ENCODE measurements at places on chromosomes 7 and 10.
A peak's percentile ranks its signal among the peaks of the same experiment; 100 is the strongest.

GRCh38 chr7:45155941-45156340 lies 1.6 kb upstream of the RAMP3 start:
- DNase-seq: no peak

DNA sequence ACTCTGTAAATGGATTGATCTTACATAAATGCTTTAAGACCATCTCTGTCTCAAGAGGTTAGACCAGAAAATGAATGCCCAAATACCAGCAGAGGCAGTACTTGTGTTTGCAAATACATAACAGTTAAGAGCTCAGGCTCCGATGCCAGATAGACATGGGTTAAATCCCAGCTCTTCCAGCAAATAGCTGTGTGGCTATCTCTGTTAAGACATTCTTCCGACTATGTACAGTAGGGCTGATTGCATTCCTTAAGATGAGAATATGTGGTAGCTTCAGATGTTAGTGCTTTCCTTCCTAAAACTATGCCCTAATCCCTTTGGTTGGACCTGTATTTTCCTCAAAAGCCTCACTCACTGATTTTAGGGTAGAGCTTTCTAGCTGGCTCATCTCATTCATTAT lies 2.2 kb downstream of the IDE start:
- no peak for DNase-seq

- DNase-seq: no peak
Observed at GRCh38 chr7:37686556-37687345, 3.2 kb downstream of the GPR141 start.

DNA sequence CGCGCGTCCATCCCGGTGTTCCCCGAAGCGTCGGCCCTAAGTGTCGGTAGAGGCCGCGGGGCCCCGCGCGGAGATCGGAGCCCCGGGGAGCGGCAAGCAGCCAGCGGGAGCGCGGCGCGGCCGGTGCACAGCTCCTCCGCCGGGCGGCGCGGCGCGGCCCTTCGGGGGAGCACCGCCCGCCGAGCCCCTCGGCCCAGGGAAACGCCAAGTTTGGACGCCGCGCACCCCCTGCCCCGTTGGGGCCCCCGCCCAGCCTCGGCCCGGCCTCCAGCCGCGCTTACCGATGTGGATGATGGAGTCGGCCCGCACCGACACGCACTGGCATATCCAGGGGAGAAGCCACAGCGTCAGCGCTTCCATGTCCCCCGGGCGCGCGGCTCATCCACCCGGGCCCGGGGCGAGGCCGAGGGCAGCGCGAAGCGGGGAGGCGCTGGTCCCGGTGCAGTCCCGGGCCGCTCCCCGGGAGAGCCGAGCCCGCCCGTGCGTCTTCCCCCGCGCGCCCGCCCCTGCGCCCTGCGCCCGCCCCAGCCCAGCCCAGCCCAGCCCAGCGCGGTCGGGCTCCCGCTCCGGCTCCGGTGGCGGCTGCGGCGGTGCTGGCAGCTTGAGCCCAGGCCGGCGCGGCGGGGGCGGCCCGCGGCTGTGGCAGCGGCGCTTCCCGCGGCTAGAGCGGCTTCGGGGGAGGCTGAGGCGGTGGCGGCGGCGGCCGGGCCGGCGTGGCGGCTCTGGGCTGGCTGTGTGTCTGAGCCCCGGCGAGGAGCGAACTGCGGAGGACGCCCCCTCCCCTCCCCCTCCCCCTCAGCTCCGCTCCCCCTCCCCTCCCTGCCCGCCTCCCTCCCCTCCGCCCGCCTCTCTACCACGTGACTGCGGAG lies at the start of gene GRID1:
Gene GRID1, minus strand, starts transcription at position 763 of the 869 bp plus-strand sequence.
- peak; percentile 71 for DNase-seq

GRCh38 chr7:19215412-19215811 lies 70.2 kb upstream of the FERD3L start:
- DNase-seq: peak; percentile 76

DNA sequence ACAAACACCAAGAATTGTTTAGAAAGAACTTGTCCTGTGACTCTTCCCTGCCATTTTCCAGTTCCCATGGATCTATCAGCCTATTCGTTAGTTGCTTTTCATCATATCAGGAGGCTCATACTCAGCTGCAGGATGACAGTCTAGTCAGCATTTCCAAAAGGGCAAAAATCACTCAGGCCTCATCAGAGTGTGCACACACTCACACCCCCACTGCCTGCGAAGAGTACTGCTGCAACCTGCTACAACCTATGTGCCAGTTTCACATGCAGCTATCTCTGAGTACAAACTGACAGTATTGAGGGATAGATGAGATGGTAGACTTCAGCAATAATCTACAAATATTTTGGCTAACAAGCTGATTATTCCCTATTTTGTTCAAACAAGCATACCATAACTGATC lies 24.2 kb downstream of the CH25H start:
- DNase-seq: no peak

DNA sequence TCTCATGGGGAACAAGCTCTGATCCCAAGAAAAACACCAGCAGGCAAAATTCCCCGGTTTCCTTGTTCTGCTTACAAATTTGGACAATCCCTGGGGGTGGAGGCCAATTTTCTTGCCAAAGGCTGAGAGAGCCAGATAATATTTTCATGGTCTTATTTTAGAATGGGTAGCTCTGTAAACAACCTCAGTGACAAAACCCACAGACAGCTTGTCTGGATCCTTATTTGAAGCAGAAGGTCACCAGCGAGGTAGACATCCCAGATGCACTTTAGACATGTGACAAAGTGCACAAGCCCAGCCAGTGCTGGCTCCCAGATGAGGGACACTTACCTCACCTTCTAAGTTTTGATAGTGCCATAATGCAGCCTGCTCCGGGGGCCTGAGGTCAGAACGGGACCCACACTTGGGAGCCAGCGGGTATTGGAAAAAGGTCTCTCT lies 102.6 kb upstream of the DDC start:
- peak; percentile 34 for DNase-seq

DNA sequence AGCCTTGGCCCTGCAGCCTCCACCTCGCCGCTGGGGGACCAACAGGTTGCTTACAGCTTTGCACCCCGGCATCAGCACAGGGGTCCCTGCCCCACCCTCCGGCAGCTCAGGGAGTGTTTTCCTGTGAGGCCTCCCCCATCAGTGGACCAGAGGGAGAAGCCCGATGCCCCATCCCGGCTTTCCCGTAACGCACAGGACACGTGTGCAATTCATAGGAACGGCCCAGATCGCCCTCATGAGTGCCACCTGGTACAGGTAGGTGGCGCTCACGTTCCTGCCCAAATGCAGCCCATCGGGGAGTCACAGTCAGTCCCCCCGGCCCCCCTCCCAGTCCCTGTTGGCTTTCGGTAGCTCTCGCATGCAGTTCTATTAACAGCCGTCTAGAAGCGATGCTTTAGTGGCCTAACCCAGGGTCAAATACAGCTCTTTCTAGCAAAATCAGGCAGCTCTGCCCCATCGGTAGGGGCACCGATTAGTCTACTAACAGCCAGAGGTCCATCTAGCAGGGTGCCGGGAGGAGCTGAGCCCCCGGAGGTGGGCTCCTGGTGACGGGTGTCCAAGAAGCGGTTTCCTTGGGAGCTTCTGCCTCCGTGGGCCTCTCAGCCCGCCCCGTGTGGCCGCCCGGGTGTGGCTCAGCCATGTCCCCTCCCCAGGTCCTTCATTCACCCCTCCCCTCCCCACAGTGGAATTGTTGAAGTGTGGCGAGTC lies 48.4 kb upstream of the GTF2IRD1 start:
- no peak for DNase-seq

GRCh38 chr7:99428972-99429566 lies 9.5 kb downstream of the PTCD1 start:
- no peak for DNase-seq

GRCh38 chr7:48031111-48031510 lies 2.2 kb upstream of the SUN3 start:
- no peak for DNase-seq

DNA sequence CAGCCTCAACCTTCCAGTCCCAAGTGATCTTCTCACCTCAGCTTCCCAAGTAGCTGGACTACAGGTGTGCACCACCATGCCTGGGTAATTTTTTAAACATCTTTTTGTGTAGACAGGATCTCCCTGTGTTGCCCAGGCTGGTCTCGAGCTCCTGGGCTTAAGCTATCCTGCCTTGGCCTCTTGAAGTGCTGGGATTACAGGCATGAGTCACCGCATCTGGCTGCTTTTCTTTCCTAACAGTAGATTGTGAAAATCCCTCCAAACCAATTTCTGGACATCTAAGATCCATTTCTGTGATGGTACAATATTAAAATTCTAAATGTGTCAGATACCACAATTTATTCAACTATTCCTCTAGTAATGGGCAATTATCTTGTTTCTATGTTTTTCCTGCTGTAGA lies 38.7 kb downstream of the RAB18 start:
- no peak for DNase-seq

GRCh38 chr7:29287366-29287765 lies 92.8 kb downstream of the CHN2 start:
- no peak for DNase-seq

- no peak for DNase-seq
Observed at GRCh38 chr10:78292250-78292981, 258.8 kb downstream of the RPS24 start.

DNA sequence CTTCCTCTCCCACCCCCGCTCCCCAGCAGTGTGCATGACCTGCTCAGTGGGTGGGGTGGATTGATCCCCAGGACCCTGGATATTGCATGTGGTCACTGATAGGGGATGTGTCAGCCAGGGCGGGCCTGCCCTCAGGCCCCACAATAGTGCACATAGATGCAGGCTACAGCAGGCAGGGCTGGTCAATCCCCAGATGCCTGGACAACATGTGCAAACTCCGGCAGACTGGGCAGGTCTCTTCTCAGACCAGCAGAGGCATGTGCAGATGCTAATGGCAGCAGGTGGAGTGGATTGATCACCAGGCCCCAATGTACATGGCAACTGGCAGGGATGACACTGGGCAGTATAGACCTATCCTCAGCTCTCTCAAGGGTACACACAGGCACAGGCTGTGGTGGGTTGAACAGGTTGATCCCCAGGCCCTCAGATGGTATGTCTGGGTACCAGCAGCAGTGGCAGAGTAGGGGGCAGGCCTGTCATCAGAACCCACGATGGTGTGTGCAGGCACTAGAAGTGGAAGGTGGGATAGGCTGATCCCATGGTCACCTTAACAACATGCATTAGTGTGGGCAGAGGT lies 98.6 kb downstream of the LANCL2 start:
- no peak for DNase-seq

DNA sequence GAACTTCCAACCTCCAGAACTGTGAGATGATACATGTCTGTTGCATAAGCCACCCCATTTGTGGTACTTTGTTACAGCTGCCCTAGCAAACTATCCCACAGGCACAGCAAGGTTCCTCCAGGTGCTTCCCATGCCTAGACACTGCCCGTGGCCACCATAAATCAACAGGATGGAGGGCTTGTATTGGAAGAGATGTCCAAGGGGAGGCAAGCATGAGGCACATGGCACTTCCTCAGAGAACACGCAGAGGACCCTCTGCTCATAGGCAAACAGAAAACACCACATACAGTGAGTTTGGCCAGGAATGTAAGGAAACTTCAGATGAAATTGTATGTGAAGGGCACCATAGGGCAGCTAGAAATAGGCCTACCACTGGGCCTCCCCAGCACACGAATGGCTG lies 291.1 kb downstream of the GRID1 start:
- DNase-seq: no peak

GRCh38 chr10:119872610-119872859 lies at the start of gene MCMBP:
MCMBP (minus strand) TSS chr10:119872843; CDS start chr10:119872584, 259 bp downstream.
- DNase-seq: no peak

DNA sequence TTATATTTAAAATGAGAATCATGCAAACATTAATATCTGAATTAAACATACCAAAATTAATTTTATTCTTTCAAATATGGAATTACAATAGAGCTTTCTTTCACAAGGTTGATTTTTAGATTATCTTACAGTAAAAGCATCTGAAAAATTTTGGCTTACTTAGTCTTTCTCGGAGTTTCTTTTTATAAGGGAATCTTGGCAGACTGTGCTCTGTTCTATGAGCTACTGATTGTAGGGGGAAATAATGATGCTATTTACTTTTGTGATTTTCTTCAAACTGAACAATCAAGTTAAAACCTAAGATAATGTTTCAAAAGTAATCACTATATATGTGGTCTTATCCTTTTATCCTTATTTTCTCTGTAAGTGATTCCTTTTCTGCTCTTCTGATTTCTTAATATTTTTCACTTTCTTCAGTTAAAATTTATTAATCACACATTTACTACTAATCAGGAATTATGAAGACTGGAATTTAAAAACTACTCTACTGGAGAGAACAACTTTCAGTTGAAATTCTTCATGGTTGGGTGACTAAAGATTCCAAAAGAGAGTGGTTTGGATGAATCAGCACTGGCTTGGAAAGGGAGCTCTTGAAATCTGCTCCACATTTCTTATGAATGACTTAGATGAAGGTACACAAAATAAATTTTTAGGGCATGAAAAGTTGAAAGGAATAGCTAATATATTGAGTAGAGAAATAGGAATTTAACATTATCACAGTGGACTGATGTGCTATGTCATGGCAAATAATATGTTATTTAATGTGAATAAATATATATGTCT lies 103.9 kb downstream of the PPP1R9A start:
- no peak for DNase-seq

GRCh38 chr10:78849731-78850130 lies 219.0 kb upstream of the ZMIZ1 start:
- no peak for DNase-seq

GRCh38 chr10:51527522-51528219 lies 171.7 kb downstream of the CSTF2T start:
- DNase-seq: peak; percentile 56

- DNase-seq: peak; percentile 96
Observed at GRCh38 chr7:103344453-103345149, at the start of gene DNAJC2. DNAJC2 (minus strand) TSS chr7:103344767; CDS start chr7:103344622, 145 bp downstream.

- peak; percentile 55 for DNase-seq
Observed at GRCh38 chr7:80307227-80307856, 172.7 kb downstream of the GNAI1 start.

DNA sequence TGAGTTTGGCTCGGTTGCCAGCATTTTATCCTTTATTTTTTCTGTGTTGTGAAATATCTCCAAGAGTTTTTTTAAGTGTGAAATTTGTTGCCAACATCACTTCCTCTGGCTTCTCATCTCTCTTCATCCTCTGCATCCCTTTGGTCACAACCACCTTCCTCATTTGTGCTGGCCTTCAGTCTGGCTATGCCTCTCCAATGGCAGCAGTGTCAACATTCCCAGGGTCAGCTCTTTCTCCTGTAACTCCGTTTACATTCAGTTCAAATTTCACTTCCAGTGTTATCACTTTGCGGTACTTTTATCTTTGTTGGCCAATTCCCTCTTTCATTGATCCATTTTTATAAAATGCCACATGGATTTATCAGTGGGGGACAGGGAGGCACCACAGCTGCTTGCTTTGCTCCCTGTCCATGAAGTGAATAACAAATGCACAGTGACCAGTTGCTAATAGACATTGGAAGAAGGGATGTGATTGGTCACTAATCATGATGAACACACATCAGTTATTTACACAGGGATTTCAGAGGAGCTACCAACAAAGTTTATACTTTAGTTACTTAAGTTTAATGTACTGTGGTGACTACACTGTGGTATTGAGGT lies 311.4 kb upstream of the LRGUK start:
- DNase-seq: no peak
